ENCODE measurements at places on chromosomes 16 and 17.

DNA sequence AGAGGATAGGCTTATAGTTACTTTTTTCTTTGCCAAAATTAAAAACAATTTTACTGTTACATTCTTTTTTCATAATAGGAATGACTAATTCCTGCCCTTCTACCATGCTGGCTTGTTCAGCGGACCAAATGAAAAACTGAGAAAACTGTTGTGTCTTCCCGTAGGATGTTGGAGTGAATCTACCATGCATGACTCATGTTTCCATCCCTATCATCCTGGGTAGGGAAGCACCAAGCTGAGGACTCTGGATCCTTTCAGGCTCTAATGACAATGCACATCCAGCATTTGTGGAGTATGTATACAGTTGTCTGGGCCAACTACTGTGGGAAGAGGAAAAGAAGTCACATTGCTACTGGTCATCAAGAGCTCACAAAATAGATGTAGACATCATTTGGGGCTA is 41.1 kb upstream of the DHX8 start:
- no peak for DNase-seq

- peak; percentile 2 for DNase-seq
Measured at GRCh38 chr16:55056585-55057401, 126.1 kb downstream of the IRX5 start.

GRCh38 chr16:6977916-6978315 is 354.7 kb upstream of the RBFOX1 start:
- no peak for DNase-seq

DNA sequence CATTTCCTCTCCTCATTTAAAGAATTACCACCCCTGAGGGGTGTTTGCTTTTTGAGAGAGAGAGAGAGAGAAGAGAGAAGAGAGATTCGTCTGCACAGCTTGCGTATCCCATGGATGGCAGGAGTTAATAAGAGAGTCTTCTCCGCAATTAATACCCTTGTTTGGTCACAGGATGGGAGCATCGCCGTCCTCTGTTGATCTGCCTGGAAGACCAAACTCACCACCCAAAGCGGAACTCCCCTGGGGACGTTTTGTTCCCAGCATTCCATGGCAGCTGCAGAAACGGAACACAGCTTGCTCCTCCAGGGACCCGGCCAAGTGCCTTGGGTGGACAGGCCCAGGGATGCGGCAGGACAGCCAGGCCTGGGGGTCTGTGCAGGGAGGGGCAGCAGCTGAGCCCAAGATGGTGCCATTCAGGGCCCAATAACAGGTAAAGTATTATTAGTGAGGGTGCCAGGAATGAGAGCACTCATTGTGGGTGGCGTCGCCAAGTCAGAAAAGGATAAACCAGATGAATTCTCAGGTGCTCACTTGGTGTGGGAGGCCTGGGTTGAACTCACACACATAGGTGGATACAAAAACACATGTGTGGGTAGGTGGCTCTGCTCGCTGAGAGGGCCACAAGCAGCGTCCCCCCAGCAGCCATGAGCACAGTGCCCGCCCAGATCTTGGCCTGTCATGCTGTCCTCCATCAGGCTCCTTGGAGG is 83.1 kb downstream of the NT5M start:
- DNase-seq = no peak

DNA sequence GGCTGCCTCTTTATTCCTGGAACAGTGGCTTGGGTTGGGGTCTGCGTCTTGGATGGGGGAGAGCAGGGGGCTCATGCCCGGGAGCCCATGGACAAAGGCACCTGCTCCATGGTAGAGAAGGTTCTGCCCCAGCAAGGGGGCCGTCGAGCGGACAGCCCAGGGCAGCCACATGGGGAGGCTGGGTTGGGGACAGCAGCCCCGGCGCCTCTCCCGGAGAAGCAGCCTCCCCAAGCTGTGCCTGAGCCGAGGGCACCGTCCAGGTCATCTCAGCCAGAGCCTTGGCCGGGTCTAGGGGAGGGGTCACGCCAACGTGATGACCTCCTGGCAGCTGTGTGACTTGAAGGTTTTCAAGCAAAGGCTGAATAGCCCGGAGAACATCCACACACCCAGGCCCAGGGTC is 32.9 kb upstream of the GNG13 start:
- no peak for DNase-seq

- no peak for DNase-seq
Measured at GRCh38 chr16:57683636-57684545, 10.7 kb upstream of the DRC7 start.

GRCh38 chr16:83470416-83470815 is 337.4 kb upstream of the HSBP1 start:
- no peak for DNase-seq

GRCh38 chr17:75364078-75364477 is 41.4 kb downstream of the GRB2 start:
- DNase-seq = no peak

DNA sequence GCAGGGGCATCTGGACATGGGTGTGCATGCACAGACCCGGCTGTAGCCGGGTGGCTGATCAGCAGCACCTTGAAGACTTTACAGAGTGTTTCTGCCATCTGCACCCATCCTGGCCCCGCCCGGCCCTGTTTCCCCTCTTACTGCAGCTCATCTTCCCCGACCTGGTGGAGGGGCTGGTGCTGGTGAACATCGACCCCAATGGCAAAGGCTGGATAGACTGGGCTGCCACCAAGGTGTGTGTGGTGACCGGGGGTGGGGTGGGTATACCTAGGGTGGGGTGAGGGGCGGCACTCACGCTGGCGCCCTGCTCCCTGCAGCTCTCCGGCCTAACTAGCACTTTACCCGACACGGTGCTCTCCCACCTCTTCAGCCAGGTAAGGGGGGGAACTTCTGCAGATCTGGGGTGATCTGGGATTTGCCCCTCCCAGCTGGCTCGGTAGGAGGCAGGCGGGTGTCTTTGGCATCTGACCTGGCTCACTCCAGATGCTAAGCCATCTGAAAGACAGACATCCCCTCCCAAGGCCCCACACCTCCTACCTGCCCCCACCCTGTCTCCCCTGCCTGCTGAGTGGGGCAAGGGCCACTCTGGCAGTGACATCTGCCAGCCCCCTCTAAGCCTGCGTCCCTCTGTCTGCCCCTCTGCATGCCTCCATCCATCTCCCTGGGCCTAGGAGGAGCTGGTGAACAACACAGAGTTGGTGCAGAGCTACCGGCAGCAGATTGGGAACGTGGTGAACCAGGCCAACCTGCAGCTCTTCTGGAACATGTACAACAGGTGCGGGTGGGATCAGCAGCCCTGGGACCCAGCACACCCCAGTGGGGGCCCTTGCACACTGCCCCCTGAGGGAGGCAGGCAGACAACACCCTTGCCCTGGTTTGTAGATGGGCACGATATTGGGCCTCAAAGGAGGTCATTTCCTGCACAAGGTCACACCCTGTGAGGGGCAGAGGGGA is 6.6 kb downstream of the NDRG4 start:
- DNase-seq = no peak

DNA sequence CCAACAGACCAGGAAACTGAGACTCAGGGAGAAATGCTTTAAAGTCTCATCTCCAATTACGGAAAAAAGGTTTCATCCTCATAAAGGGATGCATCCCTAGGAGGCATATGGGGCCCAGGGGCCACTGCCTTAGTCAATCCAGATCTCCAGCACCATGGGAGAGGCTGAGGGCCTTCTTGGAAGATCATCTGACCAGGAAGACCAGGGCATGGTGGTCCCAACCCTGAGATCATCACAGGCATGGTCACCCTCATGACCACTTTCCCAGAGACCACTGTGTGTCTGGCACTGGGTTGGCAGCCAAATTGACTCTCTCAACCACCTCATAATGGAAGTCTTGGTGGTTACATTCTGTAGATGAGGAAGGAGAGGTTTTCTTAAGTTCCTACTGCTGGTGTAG is 23.4 kb upstream of the CES5A start:
- no peak for DNase-seq

Data from NCI-H146 (cell line).